ENCODE measurements at places on chromosomes 1 and 21. TPM values are rescaled to one million over a fixed set of nuclear protein-coding genes. Genes with fewer than 3 reads are reported as not detected.

CIART gene
- 1.2 TPM for total RNA-seq

PRAMEF11 gene
- total RNA-seq, result not detected

SIPA1L2 gene
- total RNA-seq, result 0.73 TPM

PRUNE1 gene
- 5.7 TPM for total RNA-seq

PRELP gene
- 0.37 TPM for total RNA-seq

S1PR1 gene
- 6.6 TPM for total RNA-seq

HSF2BP gene
- total RNA-seq, result 0.73 TPM

ZNF648 gene
- total RNA-seq, result not detected

RPTN gene
- total RNA-seq, result not detected

PDZK1IP1 gene
- not detected for total RNA-seq

FCRL1 gene
- not detected for total RNA-seq

ZNF593OS gene
- total RNA-seq, result under 0.01 TPM

WNT9A gene
- 1.5 TPM for total RNA-seq

GPR37L1 gene
- total RNA-seq, result not detected

CD1E gene
- not detected for total RNA-seq

KRTAP13-2 gene
- total RNA-seq, result not detected

UMODL1 gene
- total RNA-seq, result not detected

ATP1A4 gene
- total RNA-seq, result not detected

Measured in subcutaneous preadipocyte (primary cell).